ENCODE measurements at places on chromosomes 16 and 17.

- DNase-seq, result no peak
Observed at GRCh38 chr17:4947010-4947410, 1.3 kb downstream of the PFN1 start.

DNA sequence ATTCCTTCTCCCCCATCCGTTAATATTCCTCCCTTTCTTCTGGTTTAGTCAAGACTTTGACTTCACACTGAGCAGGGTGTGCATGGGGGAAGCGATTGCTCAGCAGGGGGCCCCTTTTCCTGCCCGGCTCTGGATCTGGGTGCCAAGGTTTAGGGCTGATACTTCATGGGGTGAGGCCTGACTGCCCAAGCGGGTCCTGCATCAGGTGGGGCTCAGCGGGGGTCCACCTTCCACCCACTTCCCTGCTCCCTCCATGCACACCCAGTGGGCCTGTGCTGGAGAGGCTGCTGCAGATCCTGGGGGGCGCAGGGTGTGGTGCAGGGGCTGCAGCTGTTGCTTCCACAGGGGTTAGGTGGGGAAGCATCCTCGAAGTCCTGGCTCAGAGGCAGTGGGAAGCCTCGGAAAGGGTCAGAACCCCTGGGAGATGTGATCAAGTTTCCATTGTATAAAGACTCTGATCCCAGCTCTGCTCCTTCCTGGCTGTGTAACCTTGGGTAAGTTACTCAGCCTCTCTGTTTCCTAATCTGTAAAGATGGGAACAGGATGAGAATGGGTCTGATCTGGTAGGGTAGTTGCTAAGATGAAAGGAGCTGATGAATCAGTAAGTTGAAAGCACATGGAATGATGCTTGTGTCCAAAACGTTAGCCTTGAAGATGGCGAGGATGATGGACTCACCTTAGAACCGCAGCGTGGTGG is 53.3 kb downstream of the MGAT5B start:
- no peak for DNase-seq

- no peak for DNase-seq
Observed at GRCh38 chr17:17993366-17993765, 20.7 kb downstream of the DRC3 start.

DNA sequence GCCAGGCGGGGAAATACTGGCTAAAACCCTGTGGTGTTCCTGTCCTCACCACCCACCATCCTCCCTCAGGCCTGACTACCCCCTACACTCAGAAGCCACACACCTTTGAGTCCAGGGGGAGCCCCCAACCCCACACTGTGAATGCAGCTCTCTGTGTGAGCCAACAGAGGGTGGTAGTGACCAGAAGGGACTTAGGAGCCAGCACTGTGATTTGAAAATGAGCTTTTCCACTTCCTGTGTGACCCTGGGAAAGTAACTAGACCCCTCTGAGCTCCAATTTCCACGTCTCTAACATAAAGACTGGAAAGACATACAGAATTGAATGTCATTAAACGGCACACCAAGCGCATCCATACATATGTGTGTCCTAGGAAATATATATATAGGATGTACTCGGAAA is 58.7 kb downstream of the SDK2 start:
- no peak for DNase-seq

- DNase-seq, result no peak
Observed at GRCh38 chr16:12406926-12407690, 396.6 kb downstream of the CPPED1 start.

GRCh38 chr17:33389504-33390135 is 96.5 kb upstream of the ASIC2 start:
- no peak for DNase-seq

- DNase-seq, result no peak
Observed at GRCh38 chr17:4316648-4317047, 49.8 kb downstream of the UBE2G1 start.

DNA sequence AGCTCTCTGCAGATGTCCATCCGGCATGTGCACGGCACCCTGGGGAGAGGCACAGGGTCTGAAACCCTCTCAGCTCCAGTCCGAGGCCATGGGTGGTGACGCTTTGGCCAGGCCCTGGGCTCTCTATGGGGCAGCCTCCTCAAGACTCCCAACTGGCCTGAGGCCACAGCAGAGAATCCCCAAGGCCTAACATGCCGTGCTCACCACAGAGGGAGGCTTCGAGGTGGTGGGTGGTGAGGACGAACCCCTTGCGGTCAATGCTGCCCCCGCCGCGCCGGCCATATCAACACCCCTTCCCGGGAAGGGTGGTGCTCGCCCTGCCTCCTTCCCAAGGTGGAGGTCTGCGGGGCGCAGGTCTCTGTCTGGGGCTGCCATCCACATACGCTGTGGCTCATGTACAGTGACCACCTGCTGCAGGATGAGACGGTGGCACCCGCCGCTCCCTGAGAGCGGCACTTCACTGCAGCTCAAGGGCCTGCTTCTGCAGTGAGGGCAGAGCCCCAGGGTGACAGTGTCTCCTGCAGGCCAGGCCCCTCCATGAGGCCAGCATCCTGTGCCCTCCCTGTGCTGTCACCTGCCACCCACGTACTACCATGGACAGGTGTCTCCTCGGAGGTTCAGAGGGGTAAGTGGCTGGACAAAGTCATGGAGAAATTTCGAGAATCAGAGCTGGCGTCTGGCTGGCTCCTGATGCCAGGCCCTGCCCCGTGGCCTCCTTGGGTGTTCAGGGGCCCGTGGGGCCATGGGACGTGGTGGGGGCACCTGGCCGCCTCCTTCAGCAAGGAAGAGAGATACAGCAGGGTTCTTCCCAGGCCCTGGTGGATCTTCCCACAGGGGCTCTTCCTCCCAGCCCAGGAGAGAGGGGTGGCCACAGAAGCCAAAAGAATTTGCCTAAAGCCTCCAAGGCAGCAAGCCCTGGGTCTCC is 54.6 kb upstream of the ACSF3 start:
- no peak for DNase-seq

Data from suprapubic skin (tissue), 4 donors.